Hematopoietic multipotent progenitor cell treated with erythropoietin and hydrocortisone succinate and interleukin-3 and kit ligand, for 4 days (in vitro differentiated cells): ENCODE measurements at places on chromosomes 5 and 9.

- no peak for DNase-seq
These were observed 6.1 kb downstream of the SCAI start for GRCh38 chr9:125137200-125137599.

- peak; percentile 57 for DNase-seq
These were observed 35.6 kb downstream of the MEF2C start for GRCh38 chr5:88847420-88847819.

DNA sequence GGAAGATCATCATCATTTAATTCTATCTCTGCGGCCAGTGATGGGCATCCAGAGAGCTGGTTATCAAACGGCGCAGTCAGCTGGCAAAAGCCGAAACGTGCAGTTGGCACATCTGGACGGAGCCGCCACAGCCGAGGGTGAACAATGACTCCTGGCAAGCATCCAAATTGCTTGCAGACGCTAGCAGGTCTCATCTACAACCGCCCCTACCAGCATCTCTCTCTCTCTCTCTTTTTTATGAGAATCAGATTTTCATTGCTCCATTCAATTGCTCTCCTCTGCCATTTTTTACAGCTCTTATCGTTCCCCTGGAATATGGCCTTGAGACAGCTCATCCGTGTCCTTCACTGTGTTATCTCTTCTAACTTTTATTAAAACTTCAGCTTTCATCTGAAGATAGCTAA, 165.2 kb downstream of the MAPKAP1 start:
- no peak for DNase-seq

DNA sequence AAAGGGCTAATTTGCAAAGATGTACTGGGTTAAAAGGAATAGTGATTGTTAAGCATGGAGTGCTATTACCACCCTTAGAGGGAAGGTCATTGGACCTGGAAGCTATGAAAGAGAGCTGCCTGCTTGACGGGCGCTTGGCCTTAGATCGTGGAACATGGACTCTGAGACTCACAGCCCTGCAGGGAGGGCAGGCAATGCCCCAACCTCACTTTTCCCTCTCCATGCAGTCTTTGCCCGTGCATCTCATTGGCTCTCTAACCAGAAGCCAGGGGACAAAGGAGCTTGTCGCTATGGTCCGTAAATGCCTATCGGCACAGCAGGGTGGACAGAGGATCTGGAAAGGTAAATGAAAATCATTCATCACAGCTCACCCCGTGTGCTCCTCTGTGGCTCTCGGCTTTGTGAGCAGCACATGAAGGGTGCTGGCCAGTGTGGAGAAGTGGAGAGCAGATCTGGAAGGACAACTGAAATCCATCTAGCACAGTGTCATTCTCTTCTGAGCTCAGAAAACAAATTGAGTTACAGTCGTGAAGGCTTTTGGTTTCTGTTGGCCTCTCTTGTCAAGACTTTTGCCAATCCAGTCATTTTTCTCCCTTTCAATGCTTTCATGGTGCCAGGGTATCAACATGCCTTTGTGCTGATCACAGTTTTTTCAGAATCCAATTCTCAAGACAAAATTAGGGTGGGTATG, 186.2 kb downstream of the SNX18 start:
- no peak for DNase-seq

- DNase-seq, result no peak
These were observed 105.6 kb upstream of the ELL2 start for GRCh38 chr5:96067251-96067650.

DNA sequence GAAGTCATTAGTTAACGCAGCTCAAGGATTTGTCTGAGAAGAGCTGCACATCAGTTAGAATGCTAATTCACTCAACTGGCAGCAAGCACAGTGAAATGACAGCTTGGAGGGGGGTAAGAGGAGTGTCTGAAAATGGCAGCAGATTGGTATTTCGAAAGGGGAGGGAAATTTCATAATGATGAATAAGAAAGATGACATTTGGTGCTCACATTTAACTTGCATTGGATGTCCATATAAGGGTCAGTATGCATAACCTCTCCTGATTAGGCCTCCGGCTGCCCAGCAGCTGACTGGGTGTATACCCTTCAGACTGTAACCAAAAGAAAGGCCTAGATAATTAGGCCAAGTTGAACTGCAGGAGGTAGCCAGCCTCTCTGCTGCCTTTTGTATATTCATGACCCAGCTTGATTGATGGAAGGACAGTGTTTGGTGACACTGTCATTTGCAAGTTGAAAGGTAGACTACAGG, 131.0 kb downstream of the PBX3 start:
- peak; percentile 28 for DNase-seq

DNA sequence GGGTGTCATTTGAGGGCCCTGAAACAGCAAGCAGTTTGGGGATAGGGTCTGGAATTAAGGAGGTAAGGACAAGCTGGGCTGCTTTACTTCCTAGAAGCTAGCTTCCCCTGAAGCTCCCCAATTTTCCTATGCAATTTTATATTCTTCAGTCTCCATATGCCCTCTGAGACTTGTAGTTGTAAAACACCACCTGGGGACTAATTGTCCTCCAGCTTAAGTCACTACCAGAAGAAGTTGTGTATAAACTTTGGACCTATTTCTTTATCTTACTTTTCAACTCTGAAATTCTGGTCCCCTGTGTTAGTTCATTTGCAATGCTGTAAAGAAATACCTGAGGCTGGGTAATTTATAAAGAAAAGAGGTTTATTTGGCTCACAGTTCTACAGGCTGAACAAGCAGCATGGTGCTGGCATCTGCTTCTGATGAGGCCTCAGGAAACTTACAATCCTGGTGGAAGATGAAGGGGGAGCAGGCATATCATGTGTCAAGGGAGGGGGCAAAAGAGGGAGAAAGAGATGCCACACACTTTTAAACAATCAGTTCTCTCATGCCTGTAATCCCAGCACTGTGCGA, 41.1 kb upstream of the CPEB4 start:
- DNase-seq, result no peak

- DNase-seq, result no peak
These were observed 16.3 kb downstream of the TRPC7 start for GRCh38 chr5:136349029-136349428.

- no peak for DNase-seq
These were observed 152.9 kb downstream of the SGCD start for GRCh38 chr5:156479849-156480248.

- DNase-seq, result no peak
These were observed 315.2 kb upstream of the CDH6 start for GRCh38 chr5:30878296-30878695.

DNA sequence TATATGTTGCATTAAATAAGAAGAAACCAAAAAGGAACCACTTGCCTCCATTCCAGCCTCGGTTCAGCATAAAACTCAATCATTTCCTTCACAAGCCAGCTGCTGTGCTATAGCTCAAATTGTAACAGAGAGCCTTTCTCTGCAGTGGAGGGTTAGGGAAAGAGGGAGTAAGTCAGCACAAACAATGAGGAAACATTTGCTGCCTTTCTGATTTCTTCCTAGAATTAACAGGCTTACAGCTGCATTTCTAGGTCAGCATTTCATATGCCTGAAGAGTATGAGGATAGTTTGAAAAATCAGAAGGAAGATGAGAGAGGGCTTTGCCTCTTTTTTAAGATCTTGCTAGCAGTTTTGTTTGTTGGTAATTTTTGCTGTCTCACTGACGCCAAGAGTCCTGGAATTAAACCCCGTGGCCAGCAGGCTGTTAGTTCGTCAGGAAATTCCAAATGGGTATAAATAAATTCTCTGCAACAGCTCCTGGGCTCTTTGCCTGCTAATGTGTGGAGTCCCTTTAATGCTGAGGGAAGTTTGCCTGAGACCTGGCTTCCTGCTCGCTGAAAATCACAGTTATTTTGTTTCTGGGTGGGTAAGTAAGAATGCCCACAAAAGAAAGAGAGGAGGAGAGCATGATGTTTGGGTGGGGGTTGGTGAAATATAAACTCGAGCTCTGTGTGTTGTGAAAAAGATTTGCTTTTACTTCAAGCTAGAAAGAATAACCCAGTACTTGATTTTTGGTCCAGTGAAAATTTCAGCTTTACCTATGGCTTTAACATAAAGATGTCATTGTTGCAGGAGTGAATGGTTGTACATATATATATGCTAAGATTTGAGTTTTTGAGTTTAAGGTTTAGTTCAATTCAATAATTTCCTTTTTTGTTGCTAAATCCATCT, 148.1 kb upstream of the DMRT1 start:
- DNase-seq, result peak; percentile 47

DNA sequence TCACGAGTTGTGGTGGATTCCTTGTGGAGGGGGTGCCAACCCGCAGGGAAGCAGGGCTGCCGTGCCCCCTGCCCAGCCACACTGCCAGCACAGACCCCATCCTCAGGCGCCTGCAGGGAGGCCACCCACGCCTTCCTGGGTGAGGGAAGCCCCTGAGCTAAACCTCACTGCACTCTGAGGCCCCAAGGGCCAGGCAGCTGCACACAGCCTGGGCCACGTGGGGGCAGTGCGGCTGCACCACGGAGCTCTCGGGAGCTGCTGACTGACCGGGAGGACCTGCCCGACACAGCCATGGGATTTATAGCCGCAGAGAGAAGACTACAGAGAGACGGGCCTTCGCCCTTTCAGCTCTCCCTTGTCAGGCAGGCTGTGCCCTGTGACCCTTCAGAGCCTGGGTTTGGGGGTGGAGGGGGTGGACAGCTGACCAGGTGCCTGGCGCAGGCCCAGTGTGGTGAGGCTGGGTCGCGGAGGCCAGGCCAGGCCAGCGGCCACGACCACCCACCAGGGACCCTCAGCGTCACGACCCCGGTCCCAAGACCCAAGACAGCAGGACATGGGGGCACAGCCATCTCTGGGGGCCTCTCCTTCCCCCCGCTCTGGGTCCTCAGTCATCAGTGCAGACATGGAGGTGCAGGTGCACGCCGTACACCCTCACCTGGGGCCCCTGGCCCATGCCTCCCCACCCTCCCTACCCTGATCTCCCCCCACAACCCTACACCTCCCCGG, 4.3 kb upstream of the AHRR start:
- DNase-seq, result peak; percentile 91

DNA sequence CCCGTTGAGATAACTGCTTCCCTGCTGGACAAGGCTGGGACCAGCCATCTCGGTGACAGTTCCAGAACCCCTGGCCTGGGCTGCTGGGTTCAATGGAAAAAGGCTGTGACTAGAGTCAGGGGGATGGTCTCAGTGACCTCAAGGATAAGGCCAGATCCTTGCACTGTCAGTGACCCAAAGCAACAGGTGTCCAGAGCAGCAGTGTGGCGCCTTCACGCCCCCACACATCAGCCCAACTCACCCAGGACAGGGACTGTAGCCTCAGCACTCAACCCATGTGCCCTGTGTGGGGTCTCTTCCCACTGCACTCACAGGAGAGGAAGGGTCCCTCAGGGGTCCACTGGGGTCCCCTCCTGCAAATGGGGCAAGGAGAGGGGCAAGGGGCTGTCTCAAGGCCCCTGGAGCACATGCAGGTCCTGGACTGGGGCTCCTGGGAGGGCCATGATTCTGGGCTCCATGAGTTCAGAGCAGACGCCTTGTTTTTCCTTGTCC, 698 bp upstream of the LCN2 start:
- no peak for DNase-seq

DNA sequence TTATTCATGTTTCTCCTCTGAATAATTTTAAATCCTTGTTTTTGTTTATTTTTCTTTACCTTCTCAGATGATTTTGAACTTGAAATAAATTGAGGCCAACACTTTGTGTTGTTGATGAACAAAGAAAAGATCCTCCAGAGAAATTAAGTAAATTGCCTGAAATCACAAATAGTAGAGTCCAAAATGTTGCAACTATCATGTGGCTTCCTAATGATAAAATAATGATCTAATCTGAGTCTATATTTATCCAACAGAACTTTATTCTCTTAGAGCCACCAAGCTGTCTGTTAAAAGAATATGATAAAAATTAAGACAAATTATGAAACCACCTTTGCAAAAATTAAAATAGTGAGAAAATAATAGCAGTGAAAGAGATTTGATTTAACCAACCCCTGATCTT, 132.2 kb upstream of the SPEF2 start:
- DNase-seq, result no peak

- peak; percentile 49 for DNase-seq
These were observed 687 bp downstream of the LYSMD3 start for GRCh38 chr5:90528601-90529193.
